ENCODE measurements at places on chromosomes 2 and 18.

- no peak for DNase-seq
These were observed 61.3 kb upstream of the SH3RF3 start for GRCh38 chr2:109067631-109068125.

DNA sequence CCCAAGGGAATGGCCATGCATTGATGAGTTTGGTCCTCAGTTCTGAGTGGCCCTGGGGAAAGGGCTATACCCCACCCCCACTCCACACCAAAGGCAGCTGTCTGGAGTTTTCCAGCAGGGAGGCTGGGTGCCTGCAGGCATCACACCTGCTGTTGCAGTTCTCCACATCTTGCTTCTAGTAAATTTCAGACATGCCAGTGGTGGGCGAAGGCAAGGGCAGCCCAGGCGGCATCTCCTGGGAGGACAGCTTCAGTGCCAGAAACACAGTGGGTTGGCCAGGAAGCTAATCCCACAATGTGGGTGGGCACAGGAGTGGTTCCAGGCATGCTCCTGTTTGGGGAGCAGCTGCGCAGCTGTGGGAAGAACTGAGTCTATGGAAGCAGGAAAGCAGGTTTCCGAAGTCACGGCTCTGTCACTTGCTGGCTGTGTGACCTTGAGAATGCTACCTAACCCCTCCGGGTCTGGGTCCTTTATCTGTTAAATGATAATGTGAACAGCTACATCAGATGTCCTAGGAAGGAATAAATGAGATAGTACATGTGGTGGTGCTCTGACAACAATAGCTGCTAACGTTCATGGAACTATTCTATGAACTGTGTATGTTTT, 84.6 kb upstream of the SPTBN1 start:
- no peak for DNase-seq

GRCh38 chr18:35710581-35710980, 129.0 kb downstream of the GALNT1 start:
- DNase-seq, result no peak

- no peak for DNase-seq
These were observed 75.8 kb downstream of the ANKRD44 start for GRCh38 chr2:197234671-197235191.

GRCh38 chr18:5419601-5420000, 124.1 kb upstream of the ZBTB14 start:
- no peak for DNase-seq

Measured in NCI-H2029 treated with DMSO at 0.1 percent for 48 hours (cell line).